ENCODE measurements at places on chromosomes 4 and X. TPM values are rescaled to one million over a fixed set of nuclear protein-coding genes. Genes with fewer than 3 reads are reported as not detected.
A peak's percentile ranks its signal among the peaks of the same experiment; 100 is the strongest.

GRCh38 chr4:102783006-102783405, 22.2 kb upstream of the MANBA start:
- no peak for DNase-seq

DNA sequence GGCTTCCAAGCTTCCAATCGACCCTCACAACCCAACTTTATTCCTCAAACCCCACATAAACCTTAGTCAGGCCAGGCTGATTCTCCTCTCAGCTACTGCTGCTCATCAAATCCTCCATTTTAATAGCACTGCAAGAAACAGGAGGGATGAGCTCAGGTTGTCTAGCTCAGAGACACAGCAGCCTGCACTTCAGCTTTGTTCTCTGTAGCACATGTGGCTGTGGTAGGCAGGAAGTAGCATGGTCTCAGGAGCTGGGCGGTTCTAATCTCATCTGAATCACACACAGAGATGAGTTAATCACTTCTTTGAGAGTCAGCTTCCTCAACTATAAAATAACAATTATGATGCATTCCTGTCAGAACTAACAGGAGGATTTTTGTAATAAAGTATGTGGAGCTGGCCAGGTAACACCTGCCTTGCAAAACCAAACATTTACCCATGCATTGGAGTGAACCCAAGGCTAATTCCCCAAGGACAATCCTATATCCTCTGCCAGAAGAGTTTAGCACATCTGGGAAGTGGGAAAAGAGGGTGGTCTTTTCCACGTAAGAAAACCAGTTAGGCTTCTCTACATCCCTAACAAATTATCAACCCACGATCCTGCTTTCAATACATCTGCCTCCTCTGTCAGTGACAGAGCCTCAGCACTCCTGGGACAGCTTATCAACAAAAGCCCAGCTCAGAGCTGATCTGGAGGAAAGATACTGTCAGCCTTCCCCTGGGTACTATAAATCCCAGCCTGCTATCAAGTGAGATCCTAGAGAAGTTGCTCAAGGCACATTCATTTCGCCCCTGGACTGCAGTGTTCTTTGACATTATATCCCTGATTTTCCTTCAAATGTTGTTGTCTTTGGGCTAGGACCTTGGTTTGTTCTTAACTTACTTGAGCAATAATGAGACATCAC, 32.8 kb downstream of the ELOVL6 start:
- DNase-seq, result peak; percentile 75

The GYG2 gene
- not detected for total RNA-seq

- peak; percentile 16 for DNase-seq
Measured at GRCh38 chr4:58590722-58591121, 1480.5 kb upstream of the IGFBP7 start.

The WAS gene
- total RNA-seq, result 0.15 TPM

GRCh38 chr4:150130933-150131332, 52.7 kb downstream of the DCLK2 start:
- DNase-seq, result no peak

- DNase-seq, result no peak
Measured at GRCh38 chr4:140135529-140136088, 18.4 kb downstream of the MAML3 start.

DNA sequence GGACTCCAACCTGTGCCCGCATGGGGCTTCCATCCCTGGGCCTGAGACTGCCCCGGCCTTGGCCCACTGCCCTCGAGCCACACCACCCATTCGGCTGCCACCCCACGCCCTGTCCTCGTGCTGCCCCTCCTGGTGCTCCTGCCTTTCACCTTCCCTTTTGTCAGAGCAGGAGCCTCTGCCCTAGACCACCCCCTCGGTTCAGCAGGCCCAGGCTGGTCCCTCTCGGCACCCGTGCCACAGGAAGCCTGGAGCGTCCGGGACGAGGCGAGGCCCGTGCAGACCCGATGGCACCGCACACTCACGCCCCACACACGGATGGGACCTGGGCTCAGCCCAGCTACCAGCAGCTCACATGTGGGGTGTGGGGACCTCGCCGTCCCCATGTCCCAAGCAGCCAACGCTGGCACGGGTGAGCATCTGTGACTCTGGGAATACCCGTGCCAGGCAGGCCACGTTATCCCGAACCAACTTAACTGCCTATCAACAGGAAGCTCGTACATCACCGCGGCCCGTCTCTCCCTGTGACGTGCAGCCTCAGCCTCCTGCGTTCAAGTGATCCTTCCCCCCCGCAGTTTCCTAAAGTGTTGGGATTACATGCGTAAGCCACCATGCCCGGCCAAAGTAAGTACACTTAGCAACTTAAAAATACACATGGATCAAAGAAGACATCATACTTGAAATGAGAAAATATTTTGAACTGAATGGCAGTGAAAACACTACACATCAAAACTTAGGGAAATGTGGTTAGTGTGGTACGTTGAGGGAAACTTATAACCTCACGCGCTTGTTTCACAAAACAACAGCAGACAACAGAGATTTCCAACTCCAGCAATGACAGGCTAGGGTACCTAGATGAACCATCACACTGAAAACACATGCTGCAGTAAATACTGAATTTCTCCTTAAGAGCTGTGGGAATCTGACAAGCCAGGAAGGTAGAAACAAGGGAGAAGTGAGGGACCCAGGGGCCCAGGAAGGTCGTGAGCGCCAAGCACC, 29.0 kb downstream of the LRPAP1 start:
- DNase-seq, result no peak

DNA sequence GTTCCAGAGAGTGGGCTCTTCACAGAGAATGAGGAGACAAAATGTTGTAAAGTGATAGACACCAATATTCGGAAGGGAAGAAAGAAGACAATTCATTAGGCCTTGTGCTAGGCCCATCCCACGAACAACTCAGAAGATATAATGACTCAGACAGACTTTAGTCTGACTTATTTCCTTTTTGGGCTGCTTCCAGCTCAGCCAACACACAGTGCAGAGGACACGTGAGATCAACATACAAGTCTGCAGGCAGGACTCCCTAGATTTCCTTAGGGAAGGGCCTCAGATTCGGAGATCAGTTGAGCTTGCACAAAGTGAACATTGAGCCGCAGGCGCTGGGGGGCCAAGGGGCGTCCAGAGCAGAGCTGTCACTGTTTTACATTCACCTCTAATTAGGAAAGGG, 290.7 kb upstream of the TENM3 start:
- DNase-seq, result peak; percentile 34

DNA sequence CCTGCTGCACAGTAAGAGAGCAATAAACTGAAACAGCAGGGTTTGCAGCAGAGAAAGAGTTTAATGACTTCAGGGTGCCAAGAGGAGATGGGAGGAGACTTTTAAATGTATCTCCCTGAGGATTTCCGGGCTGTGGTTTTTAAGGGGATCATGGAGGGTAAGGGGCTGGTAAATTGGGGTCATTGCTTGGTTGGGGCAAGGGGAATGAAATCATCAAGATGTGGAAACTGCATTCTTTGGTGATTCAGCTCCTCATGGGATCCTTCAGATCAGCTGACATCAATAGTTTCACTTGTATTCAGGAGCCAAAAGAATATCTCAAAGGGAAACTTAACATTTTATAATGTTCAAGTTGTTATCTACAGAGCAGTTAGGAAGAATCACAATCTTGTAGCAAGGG, 174.3 kb upstream of the ANXA10 start:
- no peak for DNase-seq

DNA sequence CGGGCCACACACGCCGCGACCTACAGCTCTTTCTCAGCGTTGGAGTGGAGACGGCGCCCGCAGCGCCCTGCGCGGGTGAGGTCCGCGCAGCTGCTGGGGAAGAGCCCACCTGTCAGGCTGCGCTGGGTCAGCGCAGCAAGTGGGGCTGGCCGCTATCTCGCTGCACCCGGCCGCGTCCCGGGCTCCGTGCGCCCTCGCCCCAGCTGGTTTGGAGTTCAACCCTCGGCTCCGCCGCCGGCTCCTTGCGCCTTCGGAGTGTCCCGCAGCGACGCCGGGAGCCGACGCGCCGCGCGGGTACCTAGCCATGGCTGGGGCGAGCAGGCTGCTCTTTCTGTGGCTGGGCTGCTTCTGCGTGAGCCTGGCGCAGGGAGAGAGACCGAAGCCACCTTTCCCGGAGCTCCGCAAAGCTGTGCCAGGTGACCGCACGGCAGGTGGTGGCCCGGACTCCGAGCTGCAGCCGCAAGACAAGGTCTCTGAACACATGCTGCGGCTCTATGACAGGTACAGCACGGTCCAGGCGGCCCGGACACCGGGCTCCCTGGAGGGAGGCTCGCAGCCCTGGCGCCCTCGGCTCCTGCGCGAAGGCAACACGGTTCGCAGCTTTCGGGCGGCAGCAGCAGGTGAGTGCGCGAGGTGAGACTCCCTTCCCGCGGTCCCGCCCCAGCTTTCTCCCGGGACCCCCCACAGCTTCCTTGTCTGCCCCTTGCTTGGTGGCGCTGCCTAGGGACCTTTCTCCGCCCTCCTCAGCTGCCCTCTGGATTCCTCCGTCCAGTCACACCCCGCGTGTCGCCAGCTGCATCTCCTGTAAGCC, 678 bp downstream of the BMP3 start:
- DNase-seq, result no peak

- no peak for DNase-seq
Measured at GRCh38 chrX:117400005-117400404, 716.6 kb downstream of the KLHL13 start.

The MAP3K15 gene
- 0.26 TPM for total RNA-seq

DNA sequence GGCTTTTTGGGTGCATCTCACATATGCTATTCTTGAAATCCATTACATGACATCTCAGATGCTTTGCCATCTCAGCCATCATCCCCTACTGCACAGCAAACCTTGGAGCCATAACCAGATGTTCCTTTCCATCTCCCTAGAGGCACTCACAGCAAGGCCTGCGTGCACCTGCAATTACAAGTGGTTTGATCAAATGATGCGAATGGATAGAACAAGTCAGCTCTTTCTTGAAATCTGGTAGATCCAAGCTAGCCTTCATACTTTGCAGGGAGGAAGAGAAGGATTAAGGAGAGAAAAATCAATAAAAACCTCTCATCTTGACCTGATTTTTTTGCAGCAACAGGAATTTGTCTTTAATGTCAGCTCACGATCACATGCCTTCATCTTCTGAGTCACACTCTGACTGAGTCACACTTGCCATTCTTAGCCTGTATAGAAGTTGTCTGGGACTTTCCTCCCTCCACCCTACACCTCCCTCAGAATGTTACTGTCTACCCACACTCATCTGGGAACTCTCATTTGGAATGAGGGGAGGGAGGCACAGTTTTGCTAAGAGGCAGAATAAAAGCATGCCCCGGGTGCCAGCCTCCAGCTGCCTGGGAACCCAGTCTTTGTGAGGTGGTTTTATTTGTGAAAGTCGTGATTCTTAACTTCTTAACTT, 11.9 kb upstream of the TRIML1 start:
- no peak for DNase-seq

GRCh38 chrX:18995221-18995620, 11.3 kb upstream of the PHKA2 start:
- DNase-seq, result no peak

DNA sequence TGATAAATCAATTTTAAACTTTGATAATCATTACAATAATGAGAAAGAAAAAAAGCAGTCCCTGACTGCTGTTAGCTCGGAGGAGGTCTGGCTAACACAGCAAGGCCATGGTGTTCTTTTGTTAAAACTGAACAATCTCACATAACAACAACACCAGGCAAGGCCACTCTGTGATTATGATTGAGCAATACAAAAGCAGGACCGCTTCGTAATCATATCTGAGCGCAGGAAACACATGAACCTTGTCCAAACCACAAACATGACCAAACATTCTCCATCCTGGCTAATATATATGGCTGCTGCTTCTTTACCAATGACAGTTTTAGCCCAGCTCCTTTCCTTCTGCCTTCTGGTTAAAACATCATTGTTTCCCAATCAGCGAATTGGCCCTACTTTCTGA, 76.8 kb upstream of the DDX53 start:
- DNase-seq, result no peak

GRCh38 chr4:44632089-44632488, 19.3 kb downstream of the YIPF7 start:
- no peak for DNase-seq

DNA sequence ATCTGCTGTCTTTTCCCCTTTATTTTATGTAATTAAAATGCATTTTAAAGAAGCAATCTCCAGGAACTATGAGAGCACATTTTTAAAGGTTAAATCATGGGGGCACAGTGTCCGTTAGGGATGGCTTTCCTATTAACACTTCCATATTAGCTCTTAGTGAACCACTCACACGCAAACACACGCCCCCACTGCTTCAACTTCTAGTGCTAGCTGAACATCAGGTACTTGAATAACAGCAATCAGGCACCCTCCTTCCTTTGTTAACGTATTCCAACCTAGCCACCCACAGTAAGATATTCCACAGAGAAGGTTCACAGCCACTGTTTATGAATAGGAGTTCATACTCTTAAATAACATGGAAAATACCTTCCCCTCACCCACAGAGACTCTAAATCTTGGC, 9.3 kb downstream of the TMEM255A start:
- no peak for DNase-seq

The OTC gene
- total RNA-seq, result not detected

The ERCC6L gene
- total RNA-seq, result 3.8 TPM

The CLGN gene
- total RNA-seq, result 0.05 TPM

The CSAG1 gene
- 5.7 TPM for total RNA-seq

DNA sequence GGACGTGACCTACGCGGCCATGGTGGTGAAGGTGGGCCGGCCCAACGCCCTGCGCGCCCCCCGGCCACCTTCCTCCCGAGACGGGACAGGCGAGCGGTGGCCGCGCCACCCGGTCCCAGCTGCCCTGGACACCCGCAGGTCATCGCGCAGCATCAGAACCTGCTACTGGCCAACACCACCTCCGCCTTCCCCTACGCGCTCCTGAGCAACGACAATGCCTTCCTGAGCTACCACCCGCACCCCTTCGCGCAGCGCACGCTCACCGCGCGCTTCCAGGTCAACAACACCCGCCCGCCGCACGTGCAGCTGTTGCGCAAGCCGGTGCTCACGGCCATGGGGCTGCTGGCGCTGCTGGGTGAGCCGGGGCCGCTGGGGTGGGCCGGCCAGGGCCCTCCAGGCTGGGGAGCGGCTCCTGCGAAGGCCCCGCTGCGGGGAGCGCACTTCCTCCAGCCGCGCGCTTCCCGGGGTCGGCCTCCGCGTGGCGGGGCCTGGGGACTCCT, 9.0 kb upstream of the SLC26A1 start:
- no peak for DNase-seq

DNA sequence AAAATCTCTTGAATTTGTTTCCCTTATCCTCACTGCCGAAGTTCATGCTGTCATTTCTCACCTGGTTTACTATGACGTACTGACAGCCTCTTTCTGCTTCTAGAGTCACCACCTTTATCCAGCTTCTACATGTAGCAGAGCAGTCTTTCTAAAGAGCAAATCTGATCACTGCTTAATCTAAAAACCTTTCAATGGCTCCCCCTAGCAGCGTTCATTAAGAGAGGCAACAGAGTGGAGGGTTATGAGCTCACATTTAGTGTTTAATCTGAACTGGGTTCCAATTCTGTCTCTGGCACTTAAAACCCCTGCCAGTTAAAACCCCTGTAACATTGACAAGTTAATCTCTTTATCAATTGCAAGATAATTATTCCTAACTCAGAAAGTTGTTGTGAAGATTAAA, 4.4 kb downstream of the RBPJ start:
- peak; percentile 69 for DNase-seq

- DNase-seq, result no peak
Measured at GRCh38 chr4:125482822-125483221, 168.1 kb downstream of the FAT4 start.

- no peak for DNase-seq
Measured at GRCh38 chr4:8277356-8278008, 7.9 kb downstream of the HTRA3 start.

Measured in HT-29 (cell line).